NCI-H524 treated with DMSO at 0.1 percent for 48 hours (cell line): ENCODE measurements at places on chromosomes 4 and X.

DNA sequence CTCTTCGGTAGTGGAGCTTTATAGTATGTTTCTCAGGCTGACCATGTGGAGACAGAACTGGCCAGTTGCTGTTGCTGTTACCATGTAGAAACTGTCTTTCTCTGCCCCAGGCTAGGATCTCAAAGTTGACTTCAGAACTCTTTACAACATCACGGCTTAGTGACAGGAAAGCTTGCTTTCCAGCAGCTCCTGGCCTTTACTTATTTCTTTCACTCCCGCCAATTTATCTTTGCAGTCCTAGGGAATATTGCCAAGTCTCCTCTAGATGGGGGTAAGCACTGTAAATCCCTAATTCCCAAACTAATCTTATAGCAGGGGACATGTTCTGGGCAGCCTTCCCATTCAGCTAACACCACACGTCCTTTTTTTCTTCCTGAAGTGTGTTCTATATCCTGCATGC lies 631.6 kb downstream of the SPRY1 start:
- DNase-seq: no peak

DNA sequence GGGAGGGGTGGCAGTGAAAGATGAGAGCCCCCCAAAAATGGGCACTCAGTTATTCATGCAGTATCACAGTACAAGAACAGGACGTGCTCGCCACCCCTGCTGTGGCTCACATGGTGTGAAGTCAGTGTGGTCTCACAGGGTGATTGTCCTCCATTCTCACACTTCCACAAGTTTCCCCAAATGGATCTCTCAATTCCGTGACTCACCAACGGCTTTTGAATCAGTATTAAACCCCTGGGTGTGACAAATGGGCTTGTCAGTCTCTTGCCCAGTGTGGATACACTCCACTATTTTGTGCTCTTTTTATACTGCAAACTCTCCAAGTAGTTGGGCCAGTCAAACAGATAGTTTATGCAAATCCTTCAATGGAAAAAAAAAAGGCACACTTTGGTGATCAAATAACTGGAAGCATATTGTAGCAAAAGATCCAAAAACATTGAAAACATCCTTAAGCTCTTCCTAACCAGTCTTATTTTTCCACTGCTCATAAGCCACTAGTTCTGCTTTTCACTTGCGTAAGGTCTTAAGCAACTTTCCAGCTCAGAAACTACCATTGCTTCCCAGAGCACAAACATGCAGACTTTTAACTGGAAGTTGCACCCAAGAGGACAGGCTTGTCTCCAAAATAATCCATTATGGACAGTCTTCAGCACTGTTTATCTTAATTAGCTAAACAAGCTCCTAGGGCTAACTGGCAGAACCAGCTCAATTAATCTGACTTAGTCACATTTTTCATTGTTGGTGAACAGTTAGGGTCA lies 365.7 kb downstream of the PPP3CA start:
- no peak for DNase-seq

GRCh38 chr4:120034913-120035312 lies 31.7 kb downstream of the MAD2L1 start:
- no peak for DNase-seq

- DNase-seq: peak; percentile 50
Observed at GRCh38 chr4:15649914-15650545, 5.1 kb downstream of the FBXL5 start.

GRCh38 chr4:40953283-40954087 lies 203.7 kb downstream of the NSUN7 start:
- DNase-seq: no peak

DNA sequence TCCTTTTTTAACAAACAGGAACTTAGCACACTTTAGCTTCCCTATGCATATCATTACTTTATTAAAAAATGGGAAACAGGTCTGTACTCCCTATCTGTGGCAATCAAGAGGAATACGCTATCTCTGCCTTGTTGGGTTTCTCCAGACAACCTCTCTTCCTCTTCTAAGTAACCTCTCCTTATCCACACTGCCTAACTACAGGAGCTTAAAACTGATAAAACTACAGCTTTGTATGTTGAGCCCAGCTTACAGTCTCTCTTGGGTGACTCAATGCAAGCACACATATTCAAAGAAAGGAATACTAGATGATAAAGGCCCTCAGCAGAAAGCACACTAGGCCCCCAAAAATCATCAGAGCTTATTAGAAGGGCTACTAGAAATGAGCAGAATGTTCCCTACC lies 8.9 kb downstream of the NUP62CL start:
- no peak for DNase-seq

DNA sequence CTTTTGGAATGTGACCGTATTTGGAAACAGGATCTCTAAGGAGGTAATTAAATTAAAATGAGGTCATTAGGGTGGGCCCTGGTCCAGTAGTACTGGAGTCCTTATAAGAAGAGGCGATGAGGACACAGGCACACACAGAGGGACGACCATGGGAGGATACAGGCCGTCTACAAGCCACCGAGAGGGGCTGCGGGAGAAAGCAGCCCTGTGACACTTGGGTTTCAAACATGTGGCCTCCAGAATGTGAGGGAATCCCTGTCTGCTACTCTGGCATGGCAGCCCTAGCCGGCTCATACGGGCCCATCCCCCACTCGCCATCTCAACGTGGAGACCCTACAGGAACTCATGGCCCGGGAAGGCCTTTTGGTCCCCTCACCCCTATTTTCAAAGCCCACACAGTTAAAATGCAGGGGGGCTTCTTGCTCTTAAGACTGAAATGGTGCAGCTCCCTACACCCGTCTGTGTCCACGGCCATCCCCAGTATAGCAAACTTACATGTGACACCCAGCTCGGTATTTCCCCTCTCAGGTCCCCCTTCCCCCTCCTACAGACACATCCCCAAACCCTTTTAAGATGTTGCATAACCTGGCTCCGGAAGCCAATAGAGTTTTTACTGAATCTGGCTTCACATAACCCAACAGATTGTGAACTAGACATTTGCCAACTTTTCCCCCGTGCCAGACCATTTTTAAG lies 124.1 kb upstream of the TBL1X start:
- DNase-seq: no peak

- DNase-seq: no peak
Observed at GRCh38 chr4:10295301-10295700, 161.9 kb downstream of the ZNF518B start.

DNA sequence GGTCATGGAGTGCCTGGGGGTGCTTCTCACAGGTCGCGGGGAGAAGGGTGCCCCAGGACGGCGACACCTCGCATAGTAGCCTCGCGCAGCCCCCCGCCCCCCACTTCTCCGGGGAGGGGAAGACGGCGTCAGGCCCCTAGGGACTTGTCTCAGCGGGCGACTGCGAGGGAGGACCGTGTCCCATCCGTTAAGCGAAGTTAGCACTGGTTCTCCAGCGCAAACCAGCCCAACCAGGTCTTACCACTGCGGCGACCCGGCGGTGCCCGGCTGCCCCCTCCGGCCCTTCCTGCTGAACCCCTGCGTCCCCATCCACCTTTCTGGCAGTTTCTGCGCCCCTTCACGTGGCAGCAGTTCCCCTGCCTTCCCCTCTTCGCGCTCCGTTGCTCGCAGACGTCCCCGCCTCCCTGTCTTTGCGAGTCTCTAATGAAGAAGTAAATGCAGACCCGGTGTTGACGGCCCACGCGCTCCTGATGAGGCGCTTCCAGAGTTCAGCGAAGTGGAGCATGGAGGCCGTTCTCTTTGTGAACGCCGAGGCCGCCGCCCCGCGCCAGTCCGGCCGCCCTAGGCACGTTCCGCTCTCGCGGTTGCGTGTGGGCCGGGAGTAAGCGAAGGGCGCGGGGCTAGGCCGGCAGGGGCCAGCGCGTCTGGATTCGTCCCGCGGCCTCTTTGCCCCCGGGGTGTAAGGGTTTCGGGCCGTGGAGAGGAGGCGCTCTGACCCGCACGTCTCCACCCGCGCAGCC lies 3.0 kb downstream of the SLIT2 start:
- no peak for DNase-seq

DNA sequence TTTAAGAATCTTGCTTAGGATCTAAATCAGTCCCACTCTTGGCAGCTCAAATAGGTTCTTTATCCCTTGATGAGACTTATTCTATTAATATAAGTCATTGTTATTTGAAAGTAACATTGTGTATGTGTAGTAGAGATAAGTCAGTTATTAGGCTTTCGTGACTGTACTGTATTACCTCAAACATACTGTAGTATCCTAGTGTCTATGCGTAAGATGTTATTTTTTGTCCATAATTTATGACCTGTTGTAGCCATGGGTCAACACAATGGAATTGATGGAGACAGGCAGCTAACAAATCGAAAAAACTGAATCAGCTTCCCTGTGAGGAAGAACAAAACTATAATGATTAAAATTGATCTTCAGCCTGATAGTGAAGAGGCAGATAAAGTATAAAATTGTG lies 41.8 kb downstream of the CLCN3 start:
- DNase-seq: no peak

DNA sequence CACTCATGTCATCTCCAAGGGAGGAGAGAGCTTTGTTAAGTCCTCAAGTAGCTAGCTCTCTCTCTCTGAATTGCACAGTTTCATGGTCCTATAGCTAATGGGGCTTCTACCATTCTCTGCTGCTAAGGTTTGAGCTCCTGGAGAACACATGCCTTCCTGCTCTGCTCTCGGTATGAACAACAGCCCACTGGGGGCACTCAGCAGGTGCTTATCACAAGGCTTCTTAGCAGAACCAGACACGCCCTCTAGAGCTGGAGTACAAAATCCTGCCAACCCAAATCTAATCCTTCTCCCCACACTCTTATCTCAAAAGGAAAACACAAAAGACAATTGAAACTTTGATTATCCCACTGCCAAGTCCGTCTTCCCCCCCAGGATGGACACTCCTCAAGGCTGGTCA lies 176.5 kb downstream of the HS3ST1 start:
- DNase-seq: no peak

DNA sequence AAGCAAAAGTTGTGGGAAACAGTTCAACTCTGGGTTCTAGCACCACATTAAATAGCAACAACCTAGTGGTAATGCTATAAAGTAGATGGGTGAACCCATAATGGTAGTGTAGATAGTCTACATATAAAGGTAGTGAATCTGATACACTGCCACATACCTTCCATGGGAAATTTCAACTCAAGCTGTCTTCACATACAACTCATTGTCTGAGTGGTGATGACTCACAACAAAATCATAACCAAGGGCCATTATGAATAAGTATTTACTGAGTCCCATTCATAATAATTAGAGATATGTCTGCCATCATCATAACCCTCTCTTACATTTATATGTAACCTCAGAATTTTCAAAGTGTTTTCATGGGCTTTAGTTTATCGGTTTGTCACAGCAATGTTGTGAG lies 34.8 kb downstream of the EGF start:
- no peak for DNase-seq

- no peak for DNase-seq
Observed at GRCh38 chrX:20595928-20596575, 329.3 kb upstream of the RPS6KA3 start.

DNA sequence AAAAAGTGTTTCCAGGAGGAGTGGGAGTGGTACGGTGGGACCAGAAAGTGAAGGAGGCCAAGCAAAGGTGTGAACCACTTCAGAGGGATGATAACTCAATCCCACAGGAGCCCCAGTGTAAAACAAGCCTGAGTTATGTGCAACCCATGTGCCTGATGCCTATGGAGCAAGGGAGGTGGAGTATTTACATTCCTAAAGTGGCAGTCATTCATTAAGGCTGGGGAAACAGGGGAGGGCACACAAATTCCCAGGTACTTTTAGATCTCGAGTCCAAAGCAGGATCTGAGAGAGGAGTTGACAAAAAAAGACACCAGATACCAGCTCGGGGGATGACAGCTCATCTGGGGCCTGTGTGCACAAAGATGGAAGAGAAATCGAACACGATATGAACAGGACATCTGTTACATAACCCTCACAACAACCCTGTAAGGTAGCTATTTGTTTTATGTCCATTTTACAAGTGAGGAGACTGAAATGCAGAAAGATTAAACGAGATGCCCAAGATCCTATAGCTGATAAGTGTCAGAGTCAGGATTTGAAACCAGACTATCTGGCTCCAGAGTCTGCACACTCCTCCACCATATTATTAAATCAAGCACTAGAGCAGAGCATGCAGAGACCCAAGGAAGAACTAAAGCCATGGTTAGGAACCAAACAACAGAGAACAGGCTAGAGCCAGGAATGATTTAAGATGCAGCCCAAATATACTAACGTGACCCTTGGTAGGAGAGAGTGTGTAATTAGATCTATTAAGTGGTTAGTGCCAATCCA lies 91.9 kb upstream of the MAPK10 start:
- no peak for DNase-seq

- DNase-seq: no peak
Observed at GRCh38 chrX:74018253-74018652, 285.7 kb upstream of the ZCCHC13 start.
